T-cell (primary cell): ENCODE measurements at places on chromosomes 7 and 10. TPM values are rescaled to one million over a fixed set of nuclear protein-coding genes. Genes with fewer than 3 reads are reported as not detected.

DNA sequence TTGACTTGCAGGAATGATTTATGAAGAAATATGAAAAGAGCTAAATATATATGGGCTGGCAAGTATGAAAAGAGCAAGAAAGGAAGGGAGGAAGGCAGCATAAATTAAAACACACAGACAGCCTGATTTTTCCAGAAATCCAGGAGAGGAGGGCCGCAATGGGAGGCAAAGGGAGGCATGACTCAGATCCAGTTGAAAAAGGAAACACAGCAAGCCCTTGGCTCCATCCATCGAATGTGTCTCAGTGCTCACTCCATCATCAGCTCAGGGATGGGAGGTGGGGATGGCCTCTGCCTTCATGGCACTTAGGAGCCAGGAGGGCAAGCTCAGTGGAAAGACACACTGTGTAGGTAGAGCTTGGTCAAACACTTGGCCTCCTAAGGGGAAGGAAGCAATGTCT lies 75.7 kb upstream of the PDZD8 start:
- no peak for DNase-seq
- no peak overlapping the region for H3K4me3 ChIP-seq
- H3K27ac ChIP-seq: no peak overlapping the region
- H3K36me3 ChIP-seq: no peaks in the 10 kb centered on the region

GRCh38 chr7:14177876-14178275 lies 188.4 kb upstream of the ETV1 start:
- H3K27ac ChIP-seq: no peak overlapping the region
- no peaks in the 10 kb centered on the region for H3K36me3 ChIP-seq
- no peaks in the 10 kb centered on the region for H3K27me3 ChIP-seq
- no peaks in the 10 kb centered on the region for H3K4me1 ChIP-seq
- H3K4me3 ChIP-seq: no peak overlapping the region

DNA sequence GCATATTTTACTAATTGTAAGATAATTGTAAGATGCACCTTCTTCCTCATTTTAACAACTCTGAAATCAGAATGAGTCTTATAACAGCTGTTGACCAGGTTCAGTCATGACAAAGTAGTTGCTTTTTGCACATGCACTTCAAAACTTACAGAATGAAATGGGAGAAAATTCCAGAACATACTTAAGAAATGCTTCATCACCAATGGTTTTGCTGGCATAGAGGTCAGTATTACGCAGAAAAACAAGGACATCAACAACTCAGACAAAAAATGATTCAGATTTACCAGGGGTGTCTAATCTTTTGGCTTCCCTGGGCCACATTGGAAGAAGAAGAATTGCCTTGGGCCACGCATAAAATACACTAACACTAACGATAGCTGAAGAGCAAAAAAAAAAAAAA lies 13.3 kb downstream of the COL28A1 start:
- no peaks in the 10 kb centered on the region for H3K4me1 ChIP-seq
- no peak for DNase-seq
- no peaks in the 10 kb centered on the region for H3K36me3 ChIP-seq
- no peaks in the 10 kb centered on the region for H3K27me3 ChIP-seq
- H3K4me3 ChIP-seq: no peak overlapping the region

GRCh38 chr7:122572706-122573105 lies 126.2 kb downstream of the RNF133 start:
- no peak overlapping the region for H3K27ac ChIP-seq
- no peaks in the 10 kb centered on the region for H3K27me3 ChIP-seq
- no peaks in the 10 kb centered on the region for H3K4me1 ChIP-seq
- H3K36me3 ChIP-seq: no peaks in the 10 kb centered on the region

The MAGI2 gene
- total RNA-seq: 0.10 TPM

The AKR1E2 gene
- total RNA-seq: 24.5 TPM

DNA sequence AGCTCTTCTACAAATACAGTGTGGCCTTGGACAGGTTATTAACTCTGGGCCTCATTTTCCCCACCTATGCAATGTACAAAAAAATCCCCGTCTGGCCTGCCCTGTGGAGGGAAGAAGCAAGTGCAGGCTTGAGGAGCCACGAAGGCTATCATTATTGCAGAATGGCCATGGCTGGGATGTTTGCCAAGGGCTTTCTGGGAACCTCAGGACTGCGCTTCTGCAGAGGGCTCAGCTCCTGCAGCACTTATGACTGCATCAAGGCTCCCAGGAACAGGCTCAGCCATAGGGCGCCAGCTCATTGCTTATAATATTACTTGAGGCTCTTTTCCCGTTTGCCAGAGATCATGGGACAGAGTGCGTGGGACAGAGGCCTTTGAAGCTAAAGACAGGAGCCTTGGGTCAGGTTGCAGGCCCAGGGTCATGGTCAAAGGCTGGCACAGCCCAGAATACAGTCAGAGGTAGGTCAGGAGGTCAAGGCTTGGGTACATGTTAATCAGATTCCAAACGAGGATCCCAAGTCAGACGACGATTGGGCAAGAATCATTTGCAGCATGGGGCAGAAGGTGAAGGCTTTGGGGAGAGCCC lies 20.6 kb upstream of the C10orf105 start:
- peaks cover 100% of the 10 kb centered on the region for H3K4me1 ChIP-seq
- no peaks in the 10 kb centered on the region for H3K36me3 ChIP-seq
- peak overlapping the region; percentile 93 for H3K27ac ChIP-seq
- DNase-seq: no peak
- H3K4me3 ChIP-seq: no peak overlapping the region

GRCh38 chr7:30285536-30286284 lies 1.3 kb downstream of the ZNRF2 start:
- H3K36me3 ChIP-seq: no peaks in the 10 kb centered on the region
- H3K27me3 ChIP-seq: no peaks in the 10 kb centered on the region
- H3K4me1 ChIP-seq: peaks cover 20% of the 10 kb centered on the region
- peak overlapping the region; percentile 44 for H3K27ac ChIP-seq
- H3K4me3 ChIP-seq: peak overlapping the region; percentile 66

The GRID2IP gene
- total RNA-seq: 0.30 TPM

The OR2A7 gene
- total RNA-seq: 1.7 TPM

DNA sequence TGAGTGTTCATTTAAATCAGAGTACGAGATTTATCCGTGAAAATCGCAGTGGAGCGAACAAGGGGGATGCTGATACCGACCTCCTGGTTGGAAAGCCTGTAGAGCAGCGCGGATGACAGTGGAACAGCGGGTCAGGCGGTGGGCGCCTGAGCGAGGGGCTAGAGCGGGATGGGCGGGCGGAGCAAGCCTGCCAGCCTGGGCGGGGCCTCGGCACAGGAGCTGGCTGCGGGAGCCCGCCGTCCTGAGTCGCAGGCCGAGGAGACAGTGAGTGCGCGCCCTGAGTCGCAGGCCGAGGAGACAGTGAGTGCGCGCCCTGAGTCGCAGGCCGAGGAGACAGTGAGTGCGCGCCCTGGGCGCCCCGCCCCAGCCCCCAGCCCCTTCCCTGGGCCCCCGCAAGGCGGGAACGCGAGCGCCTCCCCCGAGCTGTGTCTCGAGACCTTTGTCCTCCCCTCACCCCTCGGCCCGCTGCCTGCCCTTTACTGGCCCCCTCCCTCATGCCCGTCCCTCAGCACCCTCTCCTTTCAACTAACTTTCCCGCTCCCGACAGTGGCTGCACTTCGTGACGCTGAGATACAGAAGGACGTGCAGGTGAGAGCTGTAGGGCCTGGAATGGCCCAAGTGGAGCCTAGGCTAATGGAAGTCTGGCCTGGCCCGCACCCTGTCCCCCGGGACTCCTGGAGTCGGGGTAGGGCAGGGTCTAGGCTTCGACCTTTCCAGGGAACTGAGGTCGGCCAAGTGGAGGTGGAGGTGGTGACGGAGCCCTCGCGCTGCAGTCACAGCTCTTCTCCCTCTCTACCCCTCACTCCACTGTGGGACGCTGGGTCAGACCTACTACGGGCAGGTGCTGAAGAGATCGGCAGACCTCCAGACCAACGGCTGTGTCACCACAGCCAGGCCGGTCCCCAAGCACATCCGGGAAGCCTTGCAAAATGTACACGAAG lies at the start of gene AS3MT:
Gene AS3MT (plus strand): TSS at position 213 of the 941 bp plus-strand sequence. CDS start 123 bp downstream, at position 336.
- no peak within 1 kb of the TSS for H3K4me3 ChIP-seq
- no peak for DNase-seq
- H3K36me3 ChIP-seq: no peaks in the 10 kb centered on the region
- H3K4me1 ChIP-seq: peaks cover 10% of the 10 kb centered on the region
- peaks cover 4% of the 10 kb centered on the region for H3K27me3 ChIP-seq

GRCh38 chr7:104160375-104160774 lies 47.4 kb downstream of the ORC5 start:
- DNase-seq: peak; percentile 14
- H3K4me1 ChIP-seq: no peaks in the 10 kb centered on the region
- no peaks in the 10 kb centered on the region for H3K27me3 ChIP-seq
- no peak overlapping the region for H3K27ac ChIP-seq
- no peak overlapping the region for H3K4me3 ChIP-seq
- H3K36me3 ChIP-seq: peaks cover 18% of the 10 kb centered on the region

GRCh38 chr7:132319481-132319880 lies 256.8 kb downstream of the PLXNA4 start:
- H3K27ac ChIP-seq: no peak overlapping the region
- no peaks in the 10 kb centered on the region for H3K4me1 ChIP-seq
- DNase-seq: no peak
- H3K27me3 ChIP-seq: peaks cover 4% of the 10 kb centered on the region
- H3K4me3 ChIP-seq: no peak overlapping the region
- no peaks in the 10 kb centered on the region for H3K36me3 ChIP-seq

- no peaks in the 10 kb centered on the region for H3K36me3 ChIP-seq
- no peak overlapping the region for H3K4me3 ChIP-seq
- no peak overlapping the region for H3K27ac ChIP-seq
- DNase-seq: no peak
Measured at GRCh38 chr7:13949445-13949844, 40.0 kb downstream of the ETV1 start.

DNA sequence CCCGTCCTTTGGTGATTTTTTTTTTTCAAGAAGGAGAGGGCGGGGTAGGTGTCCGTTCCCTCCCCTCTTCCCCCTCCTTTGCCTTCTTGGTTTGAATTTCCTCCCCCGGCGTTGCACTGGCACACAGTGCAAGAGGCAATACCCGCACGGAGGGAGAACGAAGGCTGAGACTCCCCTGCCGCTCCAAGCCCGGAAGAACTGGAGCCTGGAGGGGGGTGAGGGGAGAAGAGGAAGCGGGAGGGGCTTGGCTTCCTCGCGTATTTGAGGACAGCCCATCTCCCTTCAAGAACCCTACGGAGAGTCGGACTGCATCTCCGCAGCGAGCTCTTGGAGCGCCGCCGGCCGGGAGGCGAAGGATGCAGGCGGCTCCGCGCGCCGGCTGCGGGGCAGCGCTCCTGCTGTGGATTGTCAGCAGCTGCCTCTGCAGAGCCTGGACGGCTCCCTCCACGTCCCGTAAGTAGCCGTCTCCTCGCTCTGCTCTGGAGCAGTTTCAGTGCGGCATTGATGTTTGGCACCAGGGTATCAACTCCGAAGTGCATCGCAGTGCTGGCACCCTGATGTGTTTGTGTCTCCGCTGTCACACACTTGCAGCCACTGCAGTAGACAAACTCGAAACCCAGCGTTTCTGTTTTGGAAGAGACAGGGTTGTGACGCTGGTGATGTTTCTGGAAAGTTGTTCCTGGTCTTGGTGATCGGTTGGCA lies at the start of gene CNTNAP2:
Gene CNTNAP2 (plus strand): TSS at position 281 of the 702 bp plus-strand sequence. CDS start 76 bp downstream, at position 357.
- no peaks in the 10 kb centered on the region for H3K36me3 ChIP-seq
- H3K27me3 ChIP-seq: peaks cover 13% of the 10 kb centered on the region
- no peak for DNase-seq

The PRLHR gene
- not detected for total RNA-seq

GRCh38 chr7:25325186-25325757 lies 97.0 kb upstream of the NPVF start:
- no peaks in the 10 kb centered on the region for H3K4me1 ChIP-seq
- H3K27me3 ChIP-seq: no peaks in the 10 kb centered on the region
- no peak overlapping the region for H3K27ac ChIP-seq
- no peak overlapping the region for H3K4me3 ChIP-seq
- DNase-seq: no peak

The RELN gene
- 0.20 TPM for total RNA-seq

DNA sequence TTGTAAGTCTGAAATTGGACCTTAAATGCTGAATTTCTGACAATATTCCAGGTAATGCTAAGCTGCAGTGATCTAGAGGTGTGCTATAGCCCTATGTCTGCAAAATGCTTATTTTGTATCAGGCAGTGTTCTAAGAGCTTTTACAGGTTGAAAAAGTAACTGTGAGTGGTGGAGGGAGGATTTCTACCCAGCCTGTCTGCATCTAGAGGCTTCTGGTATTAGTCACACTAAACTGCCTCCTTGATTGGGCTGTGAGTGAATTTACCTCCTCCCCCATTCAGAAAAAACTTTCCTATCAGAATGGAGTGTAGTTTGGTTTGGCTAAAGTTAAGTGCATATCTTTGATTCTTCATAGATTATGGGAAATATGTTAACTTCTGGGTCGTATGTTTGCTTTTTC lies 56.8 kb downstream of the BBS9 start:
- H3K27ac ChIP-seq: no peak overlapping the region
- H3K27me3 ChIP-seq: no peaks in the 10 kb centered on the region
- no peak for DNase-seq
- no peak overlapping the region for H3K4me3 ChIP-seq

DNA sequence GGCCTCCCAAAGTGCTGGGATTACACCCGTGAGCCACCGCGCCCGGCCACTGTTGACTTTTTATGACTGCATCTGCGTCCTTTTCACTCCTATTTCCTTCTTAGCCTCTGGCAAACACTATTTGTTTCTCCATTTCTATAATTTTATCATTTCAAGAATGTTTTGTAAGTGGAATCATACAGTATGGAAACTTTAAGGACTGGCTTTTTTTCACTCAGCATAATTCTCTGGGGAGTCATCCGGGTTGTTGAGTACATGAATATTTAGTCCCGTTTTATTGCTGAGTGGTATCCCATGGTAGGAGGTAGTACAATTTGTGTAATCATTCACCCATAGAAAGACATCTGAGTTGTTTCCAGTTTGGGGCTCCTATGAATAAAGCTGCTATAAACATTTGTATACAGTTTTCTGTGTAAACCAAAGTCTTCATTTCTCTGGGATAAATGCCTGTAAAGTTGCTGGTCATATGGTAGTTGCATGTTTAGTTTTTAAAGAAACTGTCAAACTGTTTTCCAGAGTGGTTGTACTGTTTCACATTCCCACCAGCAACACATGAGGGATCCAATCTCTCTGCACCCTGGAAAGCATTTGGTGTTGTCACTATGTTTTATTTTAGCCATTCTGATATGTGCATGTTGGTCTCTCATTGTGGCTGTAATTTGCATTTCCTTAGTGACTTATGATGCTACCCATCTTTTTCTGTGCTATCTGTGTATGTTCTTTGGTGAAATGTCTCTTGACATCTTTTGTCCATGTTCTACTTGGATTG lies 139.6 kb upstream of the EEPD1 start:
- no peak for DNase-seq
- no peaks in the 10 kb centered on the region for H3K36me3 ChIP-seq
- peaks cover 13% of the 10 kb centered on the region for H3K27me3 ChIP-seq
- H3K4me1 ChIP-seq: no peaks in the 10 kb centered on the region
- no peak overlapping the region for H3K4me3 ChIP-seq
- no peak overlapping the region for H3K27ac ChIP-seq

The HOXA1 gene
- total RNA-seq: 0.35 TPM

The AGMO gene
- not detected for total RNA-seq

The STYXL1 gene
- total RNA-seq: 12.9 TPM
